ENCODE measurements at places on chromosomes 5 and 9.

DNA sequence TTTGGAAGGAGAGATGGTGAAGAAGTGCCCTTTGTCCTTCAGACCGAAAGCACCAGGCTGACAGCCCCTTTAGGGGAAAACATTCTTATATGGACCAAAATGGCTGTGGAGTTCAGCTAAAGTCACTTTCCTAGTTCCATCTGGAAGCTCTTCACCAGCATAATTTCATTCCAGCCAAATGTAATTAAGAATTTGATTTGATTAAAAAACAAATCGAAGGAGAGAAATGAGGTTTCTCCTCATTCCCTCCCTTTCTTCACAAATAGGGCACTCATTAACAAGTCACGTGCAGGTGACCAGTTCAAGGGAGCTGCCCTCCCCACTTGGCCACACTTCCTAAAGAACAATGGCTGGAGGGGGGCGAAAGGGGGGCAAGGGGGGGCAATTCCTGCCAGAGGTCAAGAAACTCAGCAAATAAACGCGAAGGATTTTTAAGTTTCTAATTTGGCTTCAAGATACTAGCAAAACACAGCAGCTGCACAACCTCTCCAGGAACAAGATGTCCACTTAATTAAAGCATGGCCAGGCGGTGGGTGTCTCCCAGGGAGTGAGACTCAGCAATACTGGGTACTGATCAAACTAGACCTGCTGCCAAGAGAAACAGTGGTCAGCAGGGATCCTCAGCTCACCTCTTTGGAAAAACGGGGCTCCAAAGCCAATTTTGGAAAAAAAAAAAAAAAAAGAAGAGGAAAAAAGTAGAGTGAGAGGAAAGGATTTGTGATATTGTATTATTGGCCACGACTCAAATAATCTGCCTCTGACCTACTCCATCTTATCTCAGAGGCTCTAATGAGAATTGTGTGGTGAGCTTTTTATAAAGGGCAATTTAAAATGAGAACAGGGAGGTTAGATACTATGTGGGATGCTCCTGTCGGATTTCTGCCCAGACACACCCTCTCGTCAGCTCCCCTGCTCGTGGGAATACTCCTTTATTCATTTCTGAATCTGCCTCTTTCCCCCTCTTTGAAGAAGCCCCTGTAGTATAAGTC lies 254.3 kb downstream of the ZSWIM6 start:
- no peak for DNase-seq

GRCh38 chr5:73446631-73447529 lies 1.7 kb downstream of the FOXD1 start:
- no peak for DNase-seq

DNA sequence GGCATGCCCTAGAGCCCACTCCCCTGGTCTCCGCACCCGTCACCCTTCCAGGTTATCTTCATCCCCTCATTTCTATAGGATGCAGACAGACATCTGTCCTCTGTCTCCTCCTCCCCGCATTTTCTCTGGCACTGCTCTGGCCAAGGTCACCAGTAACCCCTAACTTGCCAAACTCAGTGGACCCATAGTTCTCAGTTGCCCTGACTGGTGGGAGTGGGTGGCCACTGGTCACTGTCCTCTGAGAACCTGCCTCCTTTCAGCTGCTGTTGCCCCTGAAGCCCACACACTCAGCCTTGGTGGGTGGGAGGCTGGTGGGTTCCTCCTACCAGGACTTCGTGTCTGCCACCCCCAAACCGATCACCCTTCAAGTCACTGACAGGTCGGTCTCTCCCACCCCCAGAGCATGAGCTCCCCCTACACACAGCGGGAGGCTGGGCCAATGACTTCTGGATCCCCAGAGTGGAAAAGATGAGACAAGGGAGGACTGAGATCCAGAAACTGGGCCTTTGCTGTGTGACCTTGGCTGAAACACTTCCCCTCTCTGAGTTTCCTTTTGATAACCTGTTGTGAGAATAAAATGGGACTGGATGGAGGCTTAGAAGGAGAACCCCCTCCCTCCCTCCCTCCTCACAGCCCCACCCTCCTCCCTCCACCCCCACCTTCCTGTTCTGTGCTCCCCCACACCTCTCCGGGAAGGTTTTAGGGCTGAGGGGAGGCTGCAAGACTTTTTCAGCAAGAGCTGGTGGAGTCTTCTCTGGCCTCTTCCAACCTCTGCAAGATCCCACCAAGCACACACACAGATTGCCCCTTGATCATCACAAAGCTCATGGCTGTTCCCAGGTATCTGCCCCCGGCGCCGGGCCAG lies 2.4 kb upstream of the DBN1 start:
- no peak for DNase-seq

- DNase-seq, result no peak
Measured at GRCh38 chr5:172630482-172630881, 10.6 kb upstream of the NEURL1B start.

GRCh38 chr5:73444499-73445438 lies 3.8 kb downstream of the FOXD1 start:
- no peak for DNase-seq

GRCh38 chr5:67467110-67467509 lies 270.5 kb upstream of the CD180 start:
- no peak for DNase-seq

DNA sequence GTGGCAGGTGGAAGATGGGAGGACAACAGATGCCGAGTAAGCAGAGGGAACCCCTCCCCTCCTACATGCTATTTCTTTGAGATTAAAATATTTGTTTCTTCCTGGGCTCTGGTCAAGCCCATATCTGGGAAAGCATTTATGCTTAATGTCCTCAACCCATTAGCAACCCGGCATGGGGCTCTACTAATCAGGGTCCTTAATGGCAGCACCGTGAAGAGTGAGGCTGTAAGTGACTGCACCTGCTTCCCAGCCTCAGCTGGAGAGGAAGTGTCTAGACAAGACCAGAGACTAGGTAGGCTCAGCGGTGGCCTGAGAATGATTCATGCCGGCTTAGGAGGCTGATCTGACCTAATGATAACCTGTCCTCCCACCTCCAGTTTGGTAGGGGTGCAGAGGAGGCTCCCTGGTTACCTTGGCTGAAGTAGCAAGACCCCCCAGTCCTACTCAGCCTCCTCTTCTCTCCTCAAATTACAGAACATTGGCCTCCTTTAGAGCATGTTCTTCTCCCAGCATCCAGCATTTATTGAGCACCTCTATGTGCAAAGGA lies 61.3 kb upstream of the HSPA9 start:
- DNase-seq, result no peak

GRCh38 chr5:111735583-111736270 lies 21.3 kb downstream of the NREP start:
- peak; percentile 41 for DNase-seq

- DNase-seq, result no peak
Measured at GRCh38 chr5:132854301-132854700, 12.0 kb downstream of the GDF9 start.

DNA sequence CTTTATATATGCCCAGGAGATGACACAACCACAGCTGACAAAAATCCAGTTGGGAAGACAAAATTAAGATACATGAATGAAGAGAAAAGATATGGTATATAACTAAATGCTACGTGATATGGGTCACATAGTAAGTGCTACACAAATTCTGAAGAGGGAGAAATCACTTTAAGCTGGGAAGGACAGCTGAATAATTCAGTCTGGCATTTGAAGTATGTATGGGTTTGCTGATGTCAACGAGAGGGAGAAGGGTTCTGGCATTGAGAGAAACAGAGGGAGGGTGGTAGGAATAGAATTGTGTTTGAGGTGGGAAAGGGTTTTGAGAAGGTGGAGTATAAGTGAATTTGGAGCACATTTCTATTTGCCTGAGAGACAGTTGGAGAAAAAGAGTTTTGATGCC lies 6.7 kb upstream of the SLIT3 start:
- DNase-seq, result no peak

- no peak for DNase-seq
Measured at GRCh38 chr5:57207007-57207653, 33.3 kb downstream of the GPBP1 start.

DNA sequence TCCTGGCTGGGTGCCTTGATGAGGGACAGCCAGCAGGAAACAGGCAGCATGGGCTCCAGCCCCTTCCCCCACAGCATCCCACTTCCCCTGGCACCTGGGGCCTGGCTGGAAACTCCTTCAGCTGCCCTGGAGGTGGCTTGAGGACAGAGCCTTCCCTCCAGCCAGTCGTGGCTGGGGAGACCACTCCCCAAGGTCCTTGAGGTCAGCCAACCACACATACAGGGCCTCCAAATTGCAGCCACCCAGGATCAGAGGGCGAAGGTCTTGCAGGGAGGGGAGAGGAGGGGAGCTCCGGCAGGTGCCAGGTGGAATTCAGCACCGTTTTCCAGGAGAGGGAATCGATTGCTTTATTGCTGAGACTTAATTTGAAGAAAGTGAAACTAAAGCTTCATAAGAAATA lies 280.4 kb downstream of the PBX3 start:
- DNase-seq, result no peak

DNA sequence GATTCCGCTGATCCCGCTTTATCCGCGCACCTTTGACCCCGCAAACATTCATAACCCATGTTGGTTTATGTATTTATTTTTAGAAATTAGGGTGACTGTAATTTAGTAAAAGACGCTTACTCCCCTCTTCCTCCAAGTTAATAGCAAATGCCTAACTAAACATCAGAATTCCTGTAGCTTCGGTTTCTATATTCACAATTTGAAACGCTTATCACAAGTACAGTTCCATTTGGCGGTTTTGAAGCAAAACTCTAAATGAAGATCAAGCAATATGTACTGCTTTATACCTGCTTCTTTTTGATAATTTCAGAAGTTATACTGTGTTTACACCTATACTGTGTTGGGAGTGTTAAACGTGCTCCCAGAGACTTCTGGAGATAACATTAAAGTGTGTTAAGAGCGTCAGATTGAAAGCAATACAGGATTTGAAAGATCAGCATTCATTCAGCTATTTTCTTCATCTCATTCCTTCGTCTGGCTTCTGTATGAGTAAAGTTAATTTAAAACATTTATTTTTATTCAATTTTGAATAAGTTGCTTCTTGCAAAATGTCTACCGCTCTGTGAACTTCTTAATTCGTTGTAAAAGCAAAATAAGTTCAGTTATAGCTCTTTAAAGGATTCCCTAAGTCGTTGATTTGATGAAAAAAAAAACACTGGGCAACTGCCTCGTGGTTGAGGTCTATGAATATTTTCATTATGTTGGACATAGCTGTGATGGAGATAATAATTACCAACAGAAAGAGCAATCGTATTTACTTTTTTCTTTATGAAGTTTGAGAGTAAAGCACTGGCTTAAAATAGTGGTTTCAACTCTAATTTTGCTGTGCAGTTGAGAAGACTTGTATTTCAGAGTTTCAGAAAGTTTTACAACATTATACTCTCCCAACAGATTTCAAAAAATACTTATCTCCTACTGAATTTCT lies 2.5 kb downstream of the PRDM6 start:
- no peak for DNase-seq

GRCh38 chr5:92364986-92365550 lies 982.0 kb upstream of the ARRDC3 start:
- DNase-seq, result no peak

- DNase-seq, result no peak
Measured at GRCh38 chr5:10632110-10632761, 68.4 kb downstream of the ANKRD33B start.

DNA sequence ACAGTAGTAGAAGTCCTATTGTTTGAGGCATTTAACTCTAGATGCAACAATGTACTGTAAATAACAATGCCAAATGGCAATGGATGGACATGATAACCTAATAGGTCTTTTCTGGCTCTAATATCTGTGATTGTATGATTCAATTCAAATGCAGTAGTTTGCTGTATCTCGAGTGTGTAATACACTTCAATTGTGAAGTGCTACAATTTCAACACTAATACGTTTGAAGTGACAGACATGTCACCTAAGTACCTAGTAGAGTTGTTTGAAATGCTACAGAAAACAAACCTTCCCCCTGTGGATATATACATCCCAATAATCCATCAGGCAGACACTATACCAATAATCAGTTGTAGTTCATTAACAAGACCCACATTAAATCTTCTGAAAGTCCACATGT lies 305.9 kb upstream of the ITGA1 start:
- no peak for DNase-seq

DNA sequence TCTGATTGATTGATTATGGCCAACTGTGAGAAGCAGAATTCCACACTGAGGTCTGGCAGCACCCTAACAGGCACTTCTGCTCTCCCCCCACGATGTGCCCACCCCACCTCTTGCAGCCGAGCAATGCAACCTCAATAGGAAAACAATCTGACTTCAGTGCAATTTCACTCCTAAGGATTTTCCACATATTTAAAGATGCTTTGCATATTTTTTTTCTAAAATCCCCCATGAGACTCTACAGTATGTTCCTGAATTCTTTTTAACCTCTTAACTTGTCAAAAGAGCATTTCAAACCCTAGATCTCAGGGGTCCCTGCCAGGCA lies 243.1 kb downstream of the AUH start:
- no peak for DNase-seq

- no peak for DNase-seq
Measured at GRCh38 chr5:108264533-108264932, 117.4 kb downstream of the FBXL17 start.

DNA sequence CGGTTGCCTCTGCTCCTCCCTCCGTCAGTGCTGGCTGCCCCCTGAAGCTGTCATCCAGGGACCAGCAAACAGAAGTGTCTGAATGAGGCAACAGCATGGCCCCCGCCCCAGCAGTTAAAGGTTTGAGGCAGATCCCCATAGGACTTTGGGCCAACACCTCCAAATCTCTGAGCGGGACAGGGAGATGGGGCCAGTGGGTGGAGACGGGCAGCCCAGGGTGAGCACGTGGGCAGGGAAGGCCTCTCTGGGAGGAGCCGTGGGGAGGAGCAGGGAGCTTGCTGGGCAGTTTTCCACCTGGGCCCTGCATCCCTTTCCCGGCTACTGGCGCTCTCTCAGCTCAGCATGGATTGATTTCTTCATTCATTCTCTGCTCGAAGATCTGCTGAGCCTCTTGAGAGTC lies 39.1 kb upstream of the NOTCH1 start:
- DNase-seq, result no peak

DNA sequence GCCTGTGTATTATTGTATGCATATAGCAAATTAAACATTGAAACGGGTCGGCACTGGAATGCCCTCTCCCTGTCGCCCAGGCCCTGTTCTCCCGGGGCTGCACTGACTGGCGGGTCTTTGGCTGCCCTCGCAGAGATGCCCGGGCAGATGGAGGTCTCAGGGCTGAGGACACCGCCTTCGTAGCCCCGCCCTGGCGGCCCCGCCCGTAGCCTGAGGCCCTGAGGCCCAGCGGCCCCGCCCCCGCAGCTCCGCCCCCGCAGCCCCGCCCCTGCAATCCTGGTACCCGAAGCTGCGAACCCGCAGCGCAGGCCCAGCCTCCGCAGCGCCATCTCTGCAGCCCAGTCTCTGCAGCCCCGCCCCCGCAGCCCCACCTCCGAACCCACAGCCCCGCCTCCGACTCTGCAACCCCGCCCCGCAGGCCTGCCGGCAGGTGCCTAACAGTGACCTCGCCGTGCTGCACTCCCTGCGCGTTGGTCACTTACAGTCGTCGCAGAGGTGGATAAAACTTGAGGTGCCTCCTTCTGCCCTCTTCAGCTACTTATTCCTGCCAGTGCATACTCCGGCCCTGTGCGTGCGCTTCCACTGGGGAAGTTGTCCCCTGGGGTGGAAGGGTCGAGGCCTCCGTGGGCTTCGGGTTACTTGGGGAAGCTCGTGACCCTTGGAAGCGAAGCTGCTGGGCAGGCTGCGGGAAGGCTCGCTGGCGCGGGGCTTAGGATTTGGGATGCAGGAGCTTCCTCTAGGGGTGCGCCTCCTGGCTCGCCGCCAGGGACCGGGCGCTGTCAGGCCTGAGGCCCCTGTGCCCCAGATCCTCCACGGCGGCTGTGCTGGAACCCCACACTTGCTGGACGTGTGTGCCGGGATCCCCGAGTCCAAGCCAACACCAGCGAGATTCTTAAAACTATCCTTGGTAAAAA lies 72.3 kb downstream of the ICE1 start:
- peak; percentile 39 for DNase-seq

- DNase-seq, result no peak
Measured at GRCh38 chr9:115413766-115414382, 295.9 kb upstream of the TNC start.

Data from stimulated activated CD4-positive, alpha-beta T cell treated with anti-CD3 and anti-CD28 coated beads, TNF-alpha, amount 100 ng/mL, for 24 hours (primary cell).